ENCODE measurements at places on chromosomes 6 and 20.

DNA sequence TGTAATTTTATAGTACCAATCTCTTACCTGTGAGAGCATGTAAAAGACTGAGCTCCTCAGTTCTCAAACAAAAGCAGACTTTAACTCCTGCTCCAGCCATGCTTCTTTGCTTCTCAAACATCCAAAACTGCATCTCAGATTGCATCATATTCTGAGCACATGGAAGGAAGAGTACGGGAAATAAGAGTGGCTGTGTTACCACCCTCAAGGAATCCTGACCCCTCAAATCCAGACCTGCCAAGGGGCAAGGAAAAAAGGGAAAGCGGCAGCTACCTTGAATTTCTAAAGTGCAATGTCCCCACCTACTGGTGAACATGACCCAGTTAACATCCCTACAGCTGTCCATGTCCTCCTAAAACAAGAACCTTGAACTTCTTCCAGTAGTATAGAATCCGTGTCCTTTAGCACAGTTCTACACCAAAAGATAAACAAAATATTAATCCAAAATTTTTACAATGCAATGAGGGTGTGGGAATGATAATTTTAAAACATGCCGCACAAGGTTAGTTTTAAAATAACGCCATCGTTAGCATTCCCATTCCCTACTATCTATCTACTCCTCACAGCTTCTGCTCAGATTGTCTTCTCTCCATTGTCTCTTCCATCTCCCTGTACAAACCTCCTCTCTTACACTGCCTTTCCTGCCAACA lies 34.1 kb upstream of the HLA-DQB1 start:
- peak; percentile 25 for DNase-seq

DNA sequence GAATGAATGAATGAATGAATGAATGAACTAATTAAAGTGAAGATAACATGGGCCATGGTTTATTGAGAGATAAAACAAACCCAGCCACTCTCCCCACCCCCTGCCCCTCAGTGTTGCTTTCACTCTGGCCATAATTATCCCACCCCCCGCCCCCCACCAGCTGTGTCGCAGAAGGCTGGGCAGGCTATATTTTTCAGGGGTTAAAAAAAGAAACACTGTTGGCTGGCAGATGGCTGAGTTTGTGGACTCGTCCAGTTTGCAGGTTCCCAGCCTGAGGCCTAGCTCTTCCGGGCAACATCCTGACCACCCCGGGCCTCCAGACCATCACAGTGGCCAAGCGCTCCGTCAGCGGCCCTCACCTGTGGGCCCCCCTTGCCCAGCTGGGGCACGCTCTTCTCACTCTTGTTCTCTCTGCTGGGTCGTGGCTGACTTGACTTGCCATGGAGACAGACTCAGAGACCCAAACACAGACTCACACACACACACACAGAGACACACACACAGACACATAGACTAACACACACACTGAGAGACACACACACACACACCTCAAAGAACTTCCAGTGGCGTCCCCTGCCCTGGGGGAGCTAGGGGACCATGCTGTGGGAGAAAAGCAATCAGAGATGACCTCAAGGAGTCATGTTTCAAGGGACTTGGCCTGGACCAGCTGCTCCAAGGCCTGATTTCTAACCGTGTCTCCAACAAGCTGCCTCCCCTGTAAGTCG lies 2.2 kb upstream of the GRM4 start:
- no peak for DNase-seq

- peak; percentile 37 for DNase-seq
Measured at GRCh38 chr6:118283766-118284165, 264.3 kb upstream of the PLN start.

DNA sequence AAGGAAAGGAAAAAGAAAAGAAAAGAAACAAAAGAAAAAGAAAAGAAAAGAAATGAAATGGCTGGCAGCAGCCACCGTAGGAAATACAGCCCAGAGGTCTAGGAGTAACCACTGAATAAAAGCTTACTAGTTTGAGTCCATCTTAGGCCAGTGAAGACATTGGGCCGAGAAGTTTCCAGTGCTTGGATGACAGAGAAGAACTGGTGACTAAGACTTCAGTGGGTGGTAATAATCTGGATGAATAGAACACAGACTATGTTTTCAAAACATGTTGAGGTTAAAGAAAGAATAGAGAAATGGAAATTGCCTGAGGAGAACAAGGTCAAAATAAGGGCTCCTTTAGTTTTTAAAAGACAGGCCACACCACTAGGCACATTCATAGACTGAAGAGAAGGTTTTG lies 198.8 kb downstream of the ATXN1 start:
- DNase-seq: peak; percentile 59

DNA sequence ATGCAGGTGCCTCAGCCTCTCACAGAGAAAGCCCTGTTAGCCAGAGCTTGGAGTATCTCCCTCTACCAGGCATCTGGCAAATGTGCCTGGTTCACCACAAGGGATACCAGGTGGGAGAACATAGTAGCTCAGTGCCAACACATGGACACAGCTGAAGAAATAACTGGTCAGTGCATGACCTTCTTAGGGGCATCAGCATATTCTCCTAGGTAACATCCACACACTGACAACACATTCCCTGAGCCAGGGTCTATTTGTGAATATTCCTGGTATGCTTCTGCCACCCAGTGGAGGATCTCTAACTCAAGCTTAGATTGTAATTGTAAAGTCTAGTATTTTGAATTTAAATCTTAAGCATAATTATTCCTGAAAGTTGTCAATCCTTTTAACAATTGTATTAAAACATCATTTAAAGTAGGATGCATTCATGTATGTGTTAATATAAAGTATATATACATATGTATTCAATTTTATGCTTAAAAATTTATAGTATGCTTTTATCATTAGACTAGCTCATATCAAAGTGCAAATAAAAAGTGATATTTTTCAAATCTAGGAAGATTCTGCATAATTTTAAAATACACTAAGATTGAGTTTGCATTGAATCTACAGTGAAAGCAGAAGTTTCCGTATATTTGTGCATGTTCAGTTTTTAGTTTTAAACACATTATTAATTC lies 45.3 kb upstream of the COL21A1 start:
- peak; percentile 35 for DNase-seq

DNA sequence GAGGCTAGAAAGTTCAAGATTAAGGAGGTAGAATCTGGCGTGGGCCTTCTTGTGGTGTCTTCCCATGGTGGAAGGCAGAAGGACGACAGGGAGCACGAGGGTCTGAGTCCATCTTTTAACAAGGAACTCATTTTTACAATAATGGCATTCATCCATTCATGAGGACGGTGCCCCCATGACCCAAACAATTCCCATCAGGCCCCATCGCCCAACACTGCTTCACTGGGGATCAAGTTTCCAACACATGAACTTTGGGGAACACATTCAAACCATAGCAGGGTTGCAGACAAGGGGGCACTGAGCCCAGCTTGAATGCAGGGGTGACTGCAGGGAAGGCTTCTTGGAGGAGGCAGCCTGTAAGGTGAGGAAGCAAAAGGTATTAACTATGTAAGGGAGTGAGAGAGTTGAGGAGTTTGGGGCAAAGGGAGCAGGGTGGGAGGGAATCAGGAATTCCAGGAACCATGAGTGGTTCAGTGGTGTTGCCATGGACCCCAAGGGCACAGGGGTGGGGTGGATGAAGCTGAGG lies 5.5 kb downstream of the RAB44 start:
- no peak for DNase-seq

DNA sequence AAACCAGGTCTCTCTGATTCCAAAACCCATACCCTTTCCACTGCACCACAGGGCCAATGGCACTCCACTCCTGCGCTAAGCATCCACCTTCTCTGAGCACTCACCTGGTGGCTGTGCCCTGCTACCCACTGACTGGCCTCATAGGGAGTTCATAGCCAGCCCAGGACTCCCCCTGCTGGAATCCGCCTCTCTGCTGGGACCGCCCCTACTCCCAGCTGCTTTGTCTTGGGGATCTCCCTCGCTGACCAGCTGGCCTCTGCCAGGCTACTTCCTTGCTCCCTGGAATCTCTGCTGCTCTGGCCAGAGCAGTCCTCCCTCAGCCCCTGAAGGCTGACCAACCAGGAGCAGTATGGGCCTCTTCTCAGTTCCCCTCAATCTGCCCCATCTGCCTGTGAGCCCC lies 129.7 kb downstream of the FAXC start:
- DNase-seq: no peak

- no peak for DNase-seq
Measured at GRCh38 chr6:148700047-148700715, 46.6 kb upstream of the UST start.

DNA sequence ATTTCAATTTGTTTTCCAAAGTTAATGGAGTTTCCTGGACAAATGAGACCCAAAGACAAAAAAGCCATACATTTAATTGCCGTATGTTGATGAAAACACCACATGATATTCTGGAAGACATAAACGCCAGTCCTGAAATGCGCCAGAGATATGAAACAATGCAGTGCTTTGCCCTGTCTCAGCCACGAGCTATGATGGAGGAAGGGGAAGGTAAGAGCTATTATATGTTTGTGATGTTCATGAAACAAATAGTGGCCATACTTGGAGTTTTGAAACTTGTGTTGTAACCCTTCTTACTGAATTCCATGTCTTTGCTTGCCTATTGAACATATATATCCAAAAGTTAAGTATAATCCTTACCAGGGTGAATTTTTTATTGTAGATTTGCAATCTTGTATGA lies 125.9 kb downstream of the NCOA3 start:
- no peak for DNase-seq

DNA sequence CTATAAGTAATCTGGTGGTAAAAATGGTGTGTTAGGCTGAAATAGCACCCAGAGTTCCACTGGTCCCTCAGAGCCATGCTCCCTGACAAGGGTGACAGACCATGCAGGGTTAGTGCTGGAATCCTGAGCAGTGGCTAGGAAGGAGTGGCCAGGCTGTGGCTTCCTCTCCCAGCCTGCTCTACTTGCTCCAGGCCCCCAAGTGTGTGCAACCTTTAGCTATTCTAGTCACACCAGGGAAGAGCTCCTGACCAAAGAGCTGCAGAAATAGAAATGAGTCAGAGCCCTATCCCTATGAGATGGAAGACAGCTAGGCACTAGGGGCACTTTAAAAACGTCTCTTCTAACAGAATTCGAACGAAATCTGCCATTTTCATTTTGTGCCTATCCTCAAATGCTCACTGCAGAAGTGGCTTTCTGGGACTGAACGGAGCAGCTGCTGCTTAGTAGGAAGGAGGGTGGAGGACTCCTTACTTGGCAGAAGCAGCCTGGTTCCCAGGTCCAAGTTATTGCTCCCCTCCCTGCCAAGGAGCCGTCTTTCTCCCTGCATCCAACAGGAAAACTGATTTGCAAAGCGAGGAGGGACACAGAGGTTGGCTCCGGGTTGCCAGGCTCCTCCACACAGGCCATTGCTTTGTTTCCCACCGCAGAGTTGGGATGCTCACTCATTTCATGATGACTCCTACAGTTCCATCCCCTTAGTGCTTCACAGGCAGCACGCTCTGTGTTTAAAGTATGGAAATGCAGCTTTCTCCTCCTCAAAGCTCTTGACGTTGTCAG lies 754.5 kb downstream of the C6orf118 start:
- no peak for DNase-seq

GRCh38 chr6:90222724-90223198 lies 73.9 kb downstream of the BACH2 start:
- DNase-seq: no peak

- no peak for DNase-seq
Measured at GRCh38 chr6:158769234-158769770, 49.9 kb downstream of the EZR start.

DNA sequence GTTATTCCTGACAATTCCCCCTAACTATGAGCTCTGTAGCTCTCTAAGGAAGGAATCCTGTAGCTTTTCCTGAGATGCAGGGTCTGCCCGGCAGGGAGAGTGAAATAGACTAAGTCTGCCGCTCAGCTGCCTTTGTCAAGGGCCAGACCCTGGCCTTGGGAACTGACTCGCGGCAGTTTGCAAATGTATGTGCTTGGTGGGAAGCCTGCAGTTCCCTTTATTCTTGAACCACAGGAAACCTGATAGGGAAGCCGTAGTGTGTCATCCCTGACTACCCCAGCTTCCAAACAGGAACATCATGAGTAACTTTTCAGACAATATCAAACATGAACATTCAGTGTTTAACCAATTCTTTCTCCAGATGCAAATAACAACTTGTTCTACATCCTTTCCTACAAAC lies 78.7 kb upstream of the IFNGR1 start:
- DNase-seq: peak; percentile 9

DNA sequence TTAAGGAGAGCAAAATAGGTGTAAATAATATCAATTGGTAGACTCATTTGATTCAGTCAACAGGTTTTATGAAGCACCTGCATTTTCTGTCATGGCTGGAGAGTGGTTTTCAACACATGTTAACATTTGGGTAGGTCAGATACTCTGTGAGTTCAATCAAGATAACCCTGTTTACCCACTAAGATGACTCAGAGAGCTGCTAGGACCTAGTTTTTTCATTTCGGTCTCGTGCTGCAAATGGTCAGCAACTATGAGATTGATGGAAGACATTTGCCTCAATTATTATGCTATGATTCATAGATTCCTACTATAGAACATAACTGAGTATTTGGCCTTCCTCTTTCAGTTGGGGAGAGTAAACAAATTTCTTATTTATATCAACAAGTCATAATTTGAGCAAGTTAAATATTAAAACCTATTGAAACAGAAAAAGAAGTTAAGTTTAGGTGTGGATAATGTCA lies 391.4 kb upstream of the CITED2 start:
- peak; percentile 63 for DNase-seq

DNA sequence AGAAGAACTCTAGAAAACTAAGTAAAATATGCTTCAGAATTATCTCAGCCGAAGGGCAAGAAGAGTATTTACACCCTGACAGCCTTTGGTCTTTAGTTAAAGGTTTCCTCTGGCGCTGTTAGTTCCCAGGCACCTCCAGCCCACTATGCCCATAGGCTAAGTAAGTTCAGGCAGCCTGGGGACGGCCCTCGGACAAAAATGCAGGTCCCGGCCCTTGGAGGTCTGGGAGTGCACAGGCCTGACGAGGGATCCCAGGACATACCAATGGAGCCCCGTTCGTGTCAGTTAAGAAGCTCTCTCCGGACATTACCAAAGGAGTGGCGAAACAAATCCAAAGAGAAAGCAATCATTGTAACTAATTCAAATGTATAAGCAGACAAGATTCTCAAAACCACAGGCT lies 311.8 kb downstream of the CD83 start:
- no peak for DNase-seq

- DNase-seq: no peak
Measured at GRCh38 chr6:66128243-66128642, 421.2 kb upstream of the EYS start.

All from astrocyte (in vitro differentiated cells and primary cell).